ENCODE measurements at places on chromosomes 12 and 14.

DNA sequence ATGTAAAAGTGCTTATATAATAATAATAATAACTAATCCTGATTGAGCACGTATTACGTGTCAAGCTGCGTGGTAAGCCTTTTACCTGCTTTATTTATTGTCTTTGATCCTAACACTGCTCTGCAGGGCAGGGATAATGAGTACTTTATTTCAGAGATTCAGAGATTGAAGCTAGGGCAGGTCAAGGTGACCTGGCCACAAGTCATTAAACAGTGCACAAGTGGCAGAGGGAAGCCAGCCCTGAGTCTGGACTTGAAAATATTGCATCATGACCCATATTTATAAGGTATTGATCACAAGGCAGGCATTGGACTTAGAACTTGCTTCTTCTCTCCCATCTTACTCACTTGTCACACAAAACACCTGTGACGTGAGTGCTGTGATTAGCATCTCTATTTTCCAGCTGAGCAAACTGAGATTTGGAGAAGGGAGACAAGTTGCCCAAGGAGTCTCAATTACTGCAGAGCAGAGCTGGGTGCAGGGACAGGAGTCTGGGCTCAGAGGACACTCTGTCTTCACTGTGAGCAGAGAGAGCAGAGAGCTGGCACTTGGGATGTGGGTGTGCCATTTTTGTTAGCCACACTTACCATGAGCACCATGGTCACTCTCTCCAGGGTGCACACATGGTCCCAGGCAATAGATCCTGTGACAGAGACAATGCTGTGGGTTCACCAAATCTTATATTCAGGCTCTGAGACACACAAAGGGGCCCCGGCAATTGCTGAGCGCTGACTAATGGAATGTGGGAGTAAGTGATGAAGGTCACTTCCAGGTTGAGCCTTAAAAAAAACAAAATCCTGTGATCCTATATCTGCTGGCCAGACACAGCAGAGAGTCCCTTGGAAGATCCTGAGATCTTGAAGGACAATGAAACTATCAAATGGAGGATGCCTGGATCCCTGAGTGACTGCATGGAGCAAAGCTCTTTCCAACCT, 113.2 kb upstream of the MED13L start:
- no peak for DNase-seq

GRCh38 chr12:131882804-131883520, 11.5 kb upstream of the ULK1 start:
- no peak for DNase-seq

- DNase-seq = no peak
These were observed 332.5 kb downstream of the MED13L start for GRCh38 chr12:115944837-115945490.

DNA sequence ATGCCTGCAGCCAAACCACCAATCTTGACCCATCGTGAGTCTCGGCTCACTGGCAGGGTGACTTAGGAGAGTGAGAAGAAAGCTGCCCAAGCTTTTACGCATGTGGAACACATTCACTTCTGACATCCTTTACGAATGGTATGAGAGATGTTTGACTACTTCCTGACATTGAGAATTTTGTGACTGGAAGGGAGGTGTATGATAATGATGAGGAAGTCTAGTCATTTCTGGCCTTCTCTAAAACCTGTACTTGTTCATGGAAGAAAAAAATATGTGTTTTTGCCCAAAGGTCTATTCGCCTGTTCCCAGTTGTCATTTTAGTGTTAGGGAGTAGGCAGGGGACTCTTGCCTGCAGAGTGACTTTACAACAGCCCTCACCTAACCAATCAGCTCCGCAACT, 227.2 kb upstream of the ATP2B1 start:
- DNase-seq = no peak

DNA sequence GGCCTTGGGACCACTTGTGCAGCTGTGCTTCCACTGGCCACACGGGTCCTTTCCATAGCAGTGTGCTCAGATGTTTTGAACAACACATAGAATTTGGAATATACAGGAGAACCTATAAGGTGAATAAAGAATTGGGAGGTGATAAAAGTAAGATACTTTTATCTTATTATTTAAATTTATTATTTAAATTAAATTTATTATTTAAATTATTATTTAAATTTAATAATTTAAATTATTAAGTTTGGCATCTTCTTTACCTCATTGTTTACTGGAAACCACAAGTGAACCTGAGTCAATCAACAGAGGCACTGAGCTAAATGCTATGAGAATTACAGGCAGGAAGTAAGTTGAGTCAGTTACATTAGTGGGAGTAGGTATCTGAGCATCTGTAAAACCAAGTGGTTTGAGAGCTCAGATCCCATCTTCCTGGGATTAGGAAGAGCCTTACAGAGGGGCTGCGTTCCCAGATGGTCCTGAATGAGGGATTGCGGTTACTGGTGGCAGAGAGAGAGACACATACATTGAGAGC, 103.1 kb downstream of the ESR2 start:
- no peak for DNase-seq

DNA sequence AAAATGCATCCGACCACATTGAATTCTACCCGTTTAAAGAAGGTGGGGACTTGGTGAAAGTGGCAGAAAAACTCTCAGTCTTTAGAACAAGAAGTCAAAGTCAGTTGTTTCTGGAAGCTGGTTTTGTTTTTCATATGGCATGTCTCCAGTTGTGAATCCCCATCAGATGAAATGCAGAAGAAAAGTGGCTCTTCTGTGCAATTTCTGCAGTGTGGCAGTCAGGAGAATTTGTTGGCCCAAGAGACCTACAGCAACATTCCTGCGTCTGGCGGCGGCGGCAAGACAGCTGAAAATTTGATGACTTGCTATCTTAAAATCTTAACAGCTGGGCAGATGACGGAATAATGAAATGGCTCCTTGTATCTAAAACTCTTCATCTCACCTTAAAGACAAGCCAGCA, 201.5 kb downstream of the FOXN3 start:
- DNase-seq = no peak

- DNase-seq = no peak
These were observed 10.2 kb downstream of the INHBC start for GRCh38 chr12:57444744-57445143.

GRCh38 chr12:75876832-75877762, 154.5 kb downstream of the PHLDA1 start:
- no peak for DNase-seq

GRCh38 chr12:126847005-126847629, 1419.9 kb upstream of the TMEM132C start:
- no peak for DNase-seq

DNA sequence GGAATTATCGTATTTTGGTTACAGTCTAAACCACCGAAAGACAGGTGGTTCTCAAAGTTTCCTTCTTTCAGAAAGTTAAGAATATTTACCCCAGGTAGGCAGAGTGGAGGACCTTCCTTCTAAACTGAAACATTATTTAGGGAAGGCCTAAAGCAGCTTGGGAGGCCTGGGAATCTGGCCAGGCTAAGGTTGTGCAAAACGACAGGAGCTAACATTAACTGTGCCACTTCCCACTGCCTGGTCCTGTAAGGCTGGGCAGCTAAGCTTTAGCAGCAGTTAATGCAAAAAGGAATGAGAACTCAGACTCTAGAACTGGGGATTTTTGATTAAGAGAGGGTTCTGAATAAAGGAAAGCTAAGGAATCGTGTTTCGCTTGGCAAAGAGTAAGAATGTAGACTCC, 82.6 kb downstream of the SLCO1A2 start:
- no peak for DNase-seq

GRCh38 chr14:61335049-61335448, 13.7 kb downstream of the PRKCH start:
- DNase-seq = no peak

DNA sequence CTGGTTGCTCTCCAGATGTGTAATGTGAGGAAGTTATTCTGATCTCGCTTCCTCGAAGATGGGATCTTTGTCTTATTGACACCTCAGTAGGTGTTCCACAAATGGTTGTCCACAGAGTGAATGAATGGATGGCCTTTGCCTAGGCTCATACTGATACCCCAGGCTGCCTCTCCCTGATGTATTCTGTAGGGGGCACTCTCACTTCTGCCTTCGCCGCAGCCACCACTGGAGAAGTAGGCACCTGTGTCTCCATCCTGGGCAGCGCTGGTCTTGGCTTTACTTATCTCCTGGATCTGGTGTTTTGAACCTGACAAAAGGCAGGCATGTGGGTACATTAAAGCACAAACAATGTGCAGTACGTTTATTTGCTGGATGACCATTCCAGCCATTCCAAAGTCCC, 82.1 kb downstream of the ZFP36L1 start:
- no peak for DNase-seq

GRCh38 chr14:61472801-61473376, 151.5 kb downstream of the PRKCH start:
- DNase-seq = no peak

Data from WERI-Rb-1 (cell line).